Activated CD4-positive, alpha-beta T cell treated with anti-CD3 and anti-CD28 coated beads for 4 hours (primary cell): ENCODE measurements at places on chromosomes 3 and 15.
A peak's percentile ranks its signal among the peaks of the same experiment; 100 is the strongest.

GRCh38 chr3:169128579-169128978 lies 534.9 kb downstream of the MECOM start:
- DNase-seq: no peak

GRCh38 chr3:18740631-18741583 lies 315.8 kb upstream of the SATB1 start:
- peak; percentile 70 for DNase-seq

- no peak for DNase-seq
Observed at GRCh38 chr3:185402561-185402960, 39.6 kb downstream of the MAP3K13 start.

DNA sequence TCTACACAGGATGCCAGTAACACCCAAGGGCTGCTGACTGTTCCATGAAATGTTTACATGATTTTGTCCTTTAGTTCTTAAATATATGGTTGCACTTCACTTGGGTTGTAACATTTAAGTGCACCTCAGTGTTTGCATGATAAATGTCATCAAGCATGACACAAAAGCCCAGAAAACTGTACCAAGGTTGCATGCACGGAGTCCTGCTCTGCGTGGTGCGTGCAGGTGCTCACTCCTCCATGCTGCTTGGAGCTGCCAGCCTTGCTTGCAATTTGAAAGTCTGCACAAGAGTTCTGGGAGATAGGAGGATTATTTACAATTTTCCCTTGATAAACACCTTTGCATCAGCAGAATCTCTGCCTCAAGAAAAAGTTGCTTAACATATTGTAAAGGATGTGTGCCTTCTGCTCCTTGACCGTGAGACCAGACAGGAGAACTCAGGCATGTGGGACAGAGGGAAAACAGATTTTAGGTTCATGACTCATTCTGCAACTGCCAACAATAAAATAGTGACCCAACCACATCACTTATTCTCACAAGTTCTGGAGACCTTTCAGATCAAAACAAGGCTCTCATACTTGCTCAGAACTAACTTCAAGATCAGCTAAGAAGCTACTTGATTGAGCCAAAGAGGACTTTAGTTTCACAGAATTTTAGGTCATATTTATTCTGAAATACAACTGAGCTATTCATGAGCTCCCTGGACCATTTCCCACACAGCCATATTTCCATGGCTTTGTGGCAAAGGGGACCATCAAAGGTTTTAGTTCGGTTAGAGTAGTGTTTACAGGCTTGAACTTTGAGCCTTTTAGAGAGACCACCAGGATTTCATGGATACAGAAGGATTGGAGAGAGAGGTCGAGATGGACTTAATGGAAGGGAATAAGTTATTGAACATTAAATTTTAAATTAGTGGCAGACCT lies 128.4 kb upstream of the ZBED2 start:
- no peak for DNase-seq

- DNase-seq: no peak
Observed at GRCh38 chr3:79027593-79027992, 740.2 kb downstream of the ROBO1 start.
